ENCODE measurements at places on chromosomes 3 and 15.

- DNase-seq: no peak
These were observed 75.4 kb downstream of the CPN2 start for GRCh38 chr3:194275721-194276120.

DNA sequence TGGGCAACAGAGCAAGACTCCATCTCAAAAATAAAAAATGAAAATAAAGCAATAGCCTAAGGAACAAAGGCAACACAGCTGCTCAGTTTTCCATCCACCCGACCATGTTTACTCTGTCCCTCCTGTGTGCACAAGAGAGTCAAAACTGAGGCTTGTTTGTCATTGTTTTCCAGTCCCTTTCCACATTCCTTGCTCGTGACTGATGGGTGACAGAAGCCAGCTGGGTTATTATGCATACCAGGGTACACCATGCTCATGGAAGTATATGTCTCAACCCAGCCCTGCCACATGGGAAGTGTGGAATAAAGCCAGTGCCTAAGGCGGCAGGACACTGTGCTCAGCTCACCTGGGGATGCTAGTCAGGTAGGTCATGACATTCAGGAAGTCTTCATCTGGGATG is 49.5 kb downstream of the MCF2L2 start:
- DNase-seq: no peak

DNA sequence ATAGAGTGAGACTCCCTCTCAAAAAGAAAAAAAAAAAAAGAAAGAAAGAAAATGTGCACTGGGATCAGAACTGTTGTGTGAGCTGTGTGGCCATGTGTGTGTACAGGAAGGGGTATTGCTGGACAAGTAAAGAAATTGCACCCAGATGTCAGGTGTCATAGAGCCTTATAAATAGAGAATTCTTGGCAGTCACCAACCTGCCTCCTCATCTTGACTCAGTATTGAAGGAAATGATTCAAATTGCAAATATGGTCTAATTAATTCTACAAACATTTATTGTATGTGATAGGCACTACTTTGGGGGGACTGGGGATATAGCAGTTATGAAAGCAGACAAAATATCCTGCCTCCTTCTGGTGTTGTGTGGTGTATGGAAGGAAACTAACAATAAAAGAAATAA is 243.8 kb upstream of the TTC14 start:
- DNase-seq: no peak

- DNase-seq: no peak
These were observed 52.2 kb upstream of the CSTA start for GRCh38 chr3:122272879-122273278.

GRCh38 chr3:64681827-64682226 is 6.0 kb downstream of the ADAMTS9 start:
- no peak for DNase-seq

DNA sequence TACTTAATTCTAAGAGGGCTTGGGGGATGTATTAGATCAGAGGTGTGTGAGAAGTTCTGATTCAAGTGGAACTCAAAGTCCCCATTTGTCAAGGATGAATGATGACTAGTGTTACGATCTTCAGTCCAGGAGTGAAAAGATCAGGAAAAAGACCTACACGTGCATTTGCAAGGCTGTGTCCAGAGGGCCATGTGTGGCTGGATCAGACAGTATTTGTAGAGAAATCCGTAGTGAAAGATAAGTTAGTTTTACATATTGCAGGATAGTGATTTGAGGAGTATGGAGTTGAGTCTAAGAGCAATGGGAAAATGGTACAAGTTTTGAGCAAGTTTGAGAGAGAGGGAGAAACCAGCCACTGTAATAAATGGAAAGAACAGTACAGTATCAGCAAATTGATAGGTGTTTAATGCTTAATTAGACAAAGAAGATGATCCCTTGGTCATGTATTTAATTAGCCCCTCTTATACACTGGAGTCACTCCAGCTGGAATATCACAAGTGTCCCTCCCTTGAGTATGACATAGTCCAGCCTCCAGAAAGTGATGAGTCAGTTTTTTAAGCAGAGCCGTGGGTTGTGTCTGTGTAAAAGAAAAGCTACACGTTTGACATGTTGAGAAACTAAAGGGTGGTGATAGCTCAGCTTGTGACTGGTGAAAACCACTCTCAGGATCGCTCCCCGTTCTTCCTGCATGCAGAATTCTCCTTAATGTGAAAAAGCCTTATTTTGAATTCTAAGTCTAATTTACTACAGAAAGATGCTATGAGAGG is 348.8 kb downstream of the ROBO1 start:
- no peak for DNase-seq

- DNase-seq: no peak
These were observed 212.5 kb upstream of the FEZF2 start for GRCh38 chr3:62585861-62586260.
